Activated CD8-positive, alpha-beta memory T cell treated with anti-CD3 and anti-CD28 coated beads, Interleukin-2, amount 50 U/mL, for 4 hours (primary cell): ENCODE measurements at places on chromosomes 12 and 14.

GRCh38 chr12:127742231-127742630, 524.7 kb upstream of the TMEM132C start:
- DNase-seq, result no peak

DNA sequence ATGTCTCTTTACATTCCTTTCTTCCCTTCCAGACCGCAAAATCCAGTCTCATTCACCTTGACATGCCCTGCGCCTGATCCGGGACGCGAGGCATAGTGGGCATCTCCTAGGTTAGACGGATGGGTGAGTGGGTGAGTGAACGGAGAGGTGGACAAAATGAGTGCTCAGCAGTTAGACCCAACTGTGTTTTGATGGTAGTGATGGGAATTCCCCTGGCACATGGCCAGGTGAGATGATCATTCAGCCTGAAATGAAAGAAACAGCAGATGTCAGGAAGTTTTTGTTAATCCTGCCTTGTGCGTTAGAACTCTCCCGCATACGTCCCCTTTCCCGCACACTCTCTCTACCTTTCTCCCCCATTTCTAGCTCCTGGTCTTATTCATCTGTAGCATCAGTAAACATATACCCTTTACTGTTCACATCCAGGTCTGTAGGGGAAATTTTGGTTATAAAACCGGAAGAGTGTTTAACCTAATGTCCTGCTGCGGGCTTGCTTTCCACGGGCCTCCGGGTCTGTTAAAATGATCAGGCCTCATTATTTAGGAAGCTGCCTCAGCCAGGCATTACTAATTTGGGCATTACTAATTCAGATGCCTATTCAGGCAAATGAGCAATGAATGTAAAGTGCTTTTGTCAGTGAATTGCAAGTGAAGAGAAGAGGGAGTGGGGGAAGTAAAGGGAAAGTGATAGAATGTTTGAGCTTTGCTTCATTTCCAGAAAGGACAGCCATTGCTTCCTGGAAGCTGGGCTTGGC, 172.8 kb downstream of the ETV6 start:
- peak; percentile 33 for DNase-seq

DNA sequence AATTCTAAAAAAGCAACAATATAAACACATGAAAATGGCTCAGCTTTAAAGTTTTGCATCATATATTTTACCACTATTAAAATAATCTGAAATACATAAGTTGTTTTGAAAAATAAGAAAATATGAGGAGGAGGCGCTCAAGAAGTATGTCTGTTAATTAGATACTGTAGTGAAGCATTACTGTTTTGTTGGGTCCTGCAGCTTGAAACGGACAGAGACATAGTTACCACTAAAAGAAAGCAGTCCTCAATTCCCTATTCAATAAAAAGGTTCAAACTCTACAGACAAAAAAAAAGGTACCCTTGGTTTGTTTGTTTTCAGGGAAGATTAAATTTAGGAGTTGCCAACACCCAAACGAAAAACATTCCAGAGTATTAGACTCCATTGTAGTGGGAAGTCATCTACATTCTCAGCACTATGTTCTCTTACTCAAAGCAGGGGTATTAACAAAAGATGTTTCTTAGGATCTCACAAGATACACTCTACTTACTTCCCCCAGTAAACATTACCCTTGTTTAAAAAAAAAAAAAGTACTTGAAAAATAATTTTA, 3.0 kb downstream of the PAWR start:
- no peak for DNase-seq

- no peak for DNase-seq
Observed at GRCh38 chr12:125458552-125459268, 393.5 kb downstream of the AACS start.

- peak; percentile 89 for DNase-seq
Observed at GRCh38 chr14:93959239-93960107, 16.9 kb downstream of the ASB2 start.

- no peak for DNase-seq
Observed at GRCh38 chr14:94467728-94468520, 8.1 kb downstream of the SERPINA9 start.

- DNase-seq, result no peak
Observed at GRCh38 chr14:64704143-64704742, at the start of gene PLEKHG3. TSS of gene PLEKHG3 (plus strand) at chr14:64704424. CDS start at chr14:64727632, 23,208 bp downstream.

DNA sequence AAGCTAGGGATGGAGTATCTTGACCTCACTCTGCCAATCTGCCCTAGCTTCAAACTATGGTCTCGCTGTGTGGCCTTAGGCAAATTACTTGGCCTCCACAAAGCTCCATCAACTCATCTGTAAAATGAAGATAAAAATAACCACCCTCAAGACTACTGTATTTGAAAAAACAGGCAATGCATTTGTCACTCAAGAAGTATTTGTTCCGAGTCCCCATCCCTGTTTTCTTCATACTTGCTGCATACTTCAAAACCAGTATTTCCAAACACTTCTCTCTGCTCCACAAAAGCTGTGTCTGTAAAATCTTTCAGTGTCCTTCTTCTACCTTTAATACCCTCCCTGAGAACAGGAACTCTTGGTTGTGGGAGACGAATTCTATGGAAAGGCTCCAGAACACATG, 47.9 kb downstream of the GTF2A1 start:
- DNase-seq, result no peak

GRCh38 chr12:118846416-118846815, 134.9 kb upstream of the SRRM4 start:
- DNase-seq, result no peak

DNA sequence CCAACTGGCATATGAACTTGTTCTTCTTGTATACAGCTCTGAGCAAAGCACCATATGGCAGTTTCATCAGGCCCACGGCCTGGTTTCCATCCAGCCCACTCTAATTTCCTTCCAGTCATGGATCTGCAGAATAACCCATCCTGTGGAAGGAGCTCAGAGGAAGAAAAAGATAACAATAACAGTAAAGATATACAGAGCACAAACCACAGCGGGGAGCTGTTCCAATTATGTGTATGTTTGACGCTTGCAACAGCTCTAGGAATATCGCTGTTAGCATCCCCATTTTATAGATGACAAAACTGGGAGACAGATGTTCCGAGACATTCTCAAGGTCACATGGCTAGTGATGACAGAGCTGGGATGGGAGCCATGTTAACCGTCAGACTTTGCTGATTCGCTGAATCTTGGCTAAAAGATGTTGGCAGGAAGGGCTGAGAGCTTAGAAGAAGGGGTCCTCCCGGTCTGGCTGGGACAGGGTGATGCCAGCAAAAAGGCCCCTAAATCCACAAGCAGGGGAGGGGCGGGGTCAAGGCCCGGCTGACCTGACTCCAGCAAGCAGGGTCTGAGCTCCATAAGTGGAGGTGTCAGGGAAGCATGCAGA, 34.4 kb upstream of the CIPC start:
- DNase-seq, result no peak
